ENCODE measurements at places on chromosomes 6 and 20. TPM values are rescaled to one million over a fixed set of nuclear protein-coding genes. Genes with fewer than 3 reads are reported as not detected.

Gene PGM3
- total RNA-seq, result 17.0 TPM

Gene HACE1
- total RNA-seq, result 11.7 TPM

DNA sequence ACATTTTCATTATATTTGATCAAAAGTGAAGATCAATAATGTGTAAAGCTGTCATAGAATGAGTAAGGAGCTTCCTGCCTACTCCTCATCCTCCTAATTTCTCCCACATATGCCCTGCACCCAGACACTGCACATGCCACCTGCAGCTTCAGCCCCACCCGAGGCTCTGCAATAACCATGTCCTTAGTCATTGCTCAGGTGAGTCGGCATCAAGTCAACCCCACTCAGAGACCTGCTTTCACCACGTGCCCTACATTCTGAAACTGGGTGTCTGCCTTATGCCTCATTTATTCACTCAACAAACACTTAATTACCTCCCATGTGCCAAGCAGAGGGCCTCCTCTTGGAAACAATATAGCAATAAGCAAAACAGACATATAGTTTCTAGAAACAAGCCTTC is 15.4 kb upstream of the TNFAIP3 start:
- peak; percentile 62 for DNase-seq

DNA sequence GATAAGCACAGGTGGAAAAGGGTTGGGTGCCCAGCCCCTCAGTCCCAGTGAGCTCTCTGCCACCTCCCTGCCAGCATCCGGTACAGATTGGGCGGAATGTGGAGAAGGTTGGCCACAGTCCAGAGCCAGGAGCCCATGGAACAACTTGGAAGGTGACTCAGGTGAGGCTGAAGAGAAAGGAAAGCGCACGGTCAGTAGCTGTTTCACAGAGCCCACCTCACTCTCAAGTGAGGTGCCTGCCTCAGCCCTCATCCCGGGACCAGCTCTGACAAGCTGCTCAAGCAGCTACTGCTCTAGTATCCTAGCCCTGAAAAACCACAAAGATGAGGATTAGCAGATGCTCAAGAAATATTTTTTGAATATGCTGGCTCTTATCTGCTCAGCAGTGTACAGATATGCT is 1.1 kb upstream of the MMP24OS start:
- DNase-seq, result no peak

DNA sequence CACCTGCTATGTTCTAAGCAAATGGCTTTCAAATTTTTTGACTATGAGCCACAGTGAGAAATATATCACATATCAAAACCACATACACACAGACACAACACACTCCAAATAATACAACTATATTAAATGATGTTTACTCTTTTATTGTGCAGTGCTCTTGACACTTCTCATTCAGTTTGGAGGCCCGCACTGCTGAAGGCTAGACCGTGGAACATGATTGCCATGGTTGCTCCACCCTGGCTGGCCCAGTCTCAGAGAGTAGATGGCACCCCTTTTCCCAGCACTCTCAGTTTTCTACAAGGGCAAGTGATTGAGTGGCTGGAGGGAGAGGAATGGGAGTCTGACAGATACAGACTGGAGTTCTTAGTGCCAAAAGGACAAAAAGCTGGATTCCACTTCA is 86.9 kb downstream of the SH3BGRL2 start:
- DNase-seq, result no peak

GRCh38 chr6:157088841-157089240 is 234.5 kb downstream of the TMEM242 start:
- DNase-seq, result no peak

Gene PDE10A
- not detected for total RNA-seq

Gene SOBP
- total RNA-seq, result 0.25 TPM

Gene PRRC2A
- 304 TPM for total RNA-seq

GRCh38 chr6:126812651-126813050 is 305.8 kb upstream of the RSPO3 start:
- DNase-seq, result no peak

DNA sequence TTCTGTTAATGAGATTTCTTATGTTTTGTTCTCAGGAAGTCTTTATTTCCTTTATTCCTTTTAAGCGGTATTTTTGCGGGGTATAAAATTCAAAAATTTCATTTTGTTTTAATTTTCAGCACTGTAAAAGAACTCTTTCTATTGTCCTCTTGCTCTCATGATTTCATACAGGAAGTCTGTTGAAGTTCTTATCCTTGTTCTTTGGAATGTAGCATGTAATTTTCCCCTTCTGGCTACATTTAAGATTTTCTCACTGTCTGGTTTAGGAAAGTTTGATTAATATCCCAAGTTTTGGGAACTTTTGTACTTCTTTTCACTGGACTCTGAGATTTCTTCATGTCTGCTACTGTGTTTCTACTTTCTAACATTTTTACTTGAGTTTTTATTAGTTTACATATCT is 581.4 kb upstream of the GJE1 start:
- no peak for DNase-seq

DNA sequence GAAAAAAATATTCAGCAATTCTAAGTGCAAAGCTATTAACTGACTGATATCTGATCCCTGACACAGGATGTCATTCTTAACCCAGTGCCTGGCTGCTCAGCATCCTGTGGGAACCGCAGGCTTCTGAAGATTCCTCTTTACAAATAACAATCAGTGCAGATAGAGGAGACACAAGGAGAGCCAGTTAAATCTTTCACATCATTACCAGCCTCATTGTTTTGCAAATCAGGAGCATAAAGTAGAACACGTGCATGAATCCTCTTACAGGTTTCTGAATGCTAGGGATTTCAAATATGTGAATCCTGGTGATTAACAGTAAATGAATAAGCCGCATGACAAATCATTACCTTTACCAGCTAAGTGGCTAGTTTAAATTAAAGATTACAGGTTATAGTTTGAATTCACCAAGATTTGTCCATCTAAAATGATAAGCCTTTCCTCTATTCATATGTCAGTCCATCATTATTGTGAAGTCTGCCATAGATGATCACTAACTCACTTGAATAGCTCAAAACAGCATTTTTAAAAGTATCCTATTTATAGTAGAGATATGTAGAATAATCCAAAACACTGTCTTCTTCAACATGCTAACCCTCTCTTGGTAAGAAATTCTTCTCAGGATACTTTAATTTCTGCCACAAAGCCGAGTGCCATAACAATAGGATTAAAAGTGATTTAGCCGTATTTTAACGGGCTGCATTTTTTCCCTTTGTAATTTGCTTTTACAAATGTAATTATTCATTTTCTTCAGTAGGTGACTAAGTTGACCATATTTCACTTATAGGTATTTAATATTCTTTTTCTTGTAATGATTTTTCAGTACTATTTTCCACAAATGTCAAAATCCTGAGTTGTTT is 367.3 kb upstream of the EPHA7 start:
- DNase-seq, result no peak

DNA sequence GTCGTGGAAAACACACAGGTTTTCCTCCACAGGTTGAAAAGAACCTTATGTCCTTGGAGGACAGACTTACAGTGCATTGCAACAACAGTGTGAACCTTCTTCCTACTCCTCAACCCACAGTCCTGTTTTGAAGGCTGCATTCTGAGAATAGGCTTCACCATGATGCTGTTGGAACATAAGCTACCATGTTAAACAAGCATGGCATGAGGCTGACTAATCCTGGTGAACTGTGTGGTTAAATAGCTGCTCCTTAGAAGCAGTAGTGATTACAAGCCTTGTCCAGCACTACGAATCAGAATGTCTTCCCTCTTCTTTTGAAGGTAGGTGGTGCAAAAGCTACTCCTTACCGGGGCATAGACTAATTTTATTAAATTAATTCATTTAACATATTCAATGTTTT is 368.5 kb upstream of the EPHA7 start:
- no peak for DNase-seq

- no peak for DNase-seq
These were observed 173.2 kb upstream of the SOX4 start for GRCh38 chr6:21420146-21420878.

Gene ATRN
- total RNA-seq, result 5.1 TPM

GRCh38 chr20:50101281-50101680 is 11.7 kb downstream of the UBE2V1 start:
- DNase-seq, result no peak

Gene CCN5
- not detected for total RNA-seq

Gene TREM2
- not detected for total RNA-seq

DNA sequence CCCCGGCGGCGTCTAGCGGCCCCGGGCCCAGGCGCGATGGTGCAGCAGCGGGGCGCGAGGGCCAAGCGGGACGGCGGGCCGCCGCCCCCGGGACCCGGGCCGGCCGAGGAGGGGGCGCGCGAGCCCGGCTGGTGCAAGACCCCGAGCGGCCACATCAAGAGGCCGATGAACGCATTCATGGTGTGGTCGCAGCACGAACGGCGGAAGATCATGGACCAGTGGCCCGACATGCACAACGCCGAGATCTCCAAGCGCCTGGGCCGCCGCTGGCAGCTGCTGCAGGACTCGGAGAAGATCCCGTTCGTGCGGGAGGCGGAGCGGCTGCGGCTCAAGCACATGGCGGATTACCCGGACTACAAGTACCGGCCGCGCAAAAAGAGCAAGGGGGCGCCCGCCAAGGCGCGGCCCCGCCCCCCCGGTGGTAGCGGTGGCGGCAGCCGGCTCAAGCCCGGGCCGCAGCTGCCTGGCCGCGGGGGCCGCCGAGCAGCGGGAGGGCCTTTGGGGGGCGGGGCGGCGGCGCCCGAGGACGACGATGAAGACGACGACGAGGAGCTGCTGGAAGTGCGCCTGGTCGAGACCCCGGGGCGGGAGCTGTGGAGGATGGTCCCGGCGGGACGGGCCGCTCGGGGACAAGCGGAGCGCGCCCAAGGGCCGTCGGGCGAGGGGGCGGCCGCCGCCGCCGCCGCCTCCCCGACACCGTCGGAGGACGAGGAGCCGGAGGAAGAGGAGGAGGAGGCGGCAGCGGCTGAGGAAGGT is 715 bp downstream of the SOX12 start:
- peak; percentile 57 for DNase-seq

DNA sequence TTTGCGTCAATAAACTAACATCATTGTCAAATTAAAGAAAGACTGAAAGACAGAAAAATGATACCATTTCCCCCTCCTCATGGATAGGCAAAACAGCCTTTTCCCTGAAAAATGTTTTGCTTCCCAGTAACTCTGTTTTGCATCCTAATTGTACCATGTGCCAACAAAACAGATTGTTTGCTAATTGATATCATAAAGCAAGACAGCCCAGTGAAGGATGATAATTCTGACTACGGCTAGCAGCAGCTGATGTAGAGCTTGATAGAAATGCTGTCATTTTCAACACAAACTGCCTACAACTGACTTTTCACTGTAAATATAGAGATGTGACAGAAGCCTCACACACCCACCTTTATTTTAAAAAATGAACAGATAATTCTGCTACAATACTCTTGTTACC is 1061.6 kb downstream of the HACE1 start:
- no peak for DNase-seq

Gene DSP
- not detected for total RNA-seq

GRCh38 chr20:45368221-45368980 is 5.4 kb downstream of the SYS1 start:
- DNase-seq, result peak; percentile 66

Gene TNF
- 31.6 TPM for total RNA-seq

- no peak for DNase-seq
These were observed 74.7 kb upstream of the SLC4A11 start for GRCh38 chr20:3313683-3314065.

- DNase-seq, result no peak
These were observed 44.1 kb downstream of the CTNNBL1 start for GRCh38 chr20:37737826-37738420.

DNA sequence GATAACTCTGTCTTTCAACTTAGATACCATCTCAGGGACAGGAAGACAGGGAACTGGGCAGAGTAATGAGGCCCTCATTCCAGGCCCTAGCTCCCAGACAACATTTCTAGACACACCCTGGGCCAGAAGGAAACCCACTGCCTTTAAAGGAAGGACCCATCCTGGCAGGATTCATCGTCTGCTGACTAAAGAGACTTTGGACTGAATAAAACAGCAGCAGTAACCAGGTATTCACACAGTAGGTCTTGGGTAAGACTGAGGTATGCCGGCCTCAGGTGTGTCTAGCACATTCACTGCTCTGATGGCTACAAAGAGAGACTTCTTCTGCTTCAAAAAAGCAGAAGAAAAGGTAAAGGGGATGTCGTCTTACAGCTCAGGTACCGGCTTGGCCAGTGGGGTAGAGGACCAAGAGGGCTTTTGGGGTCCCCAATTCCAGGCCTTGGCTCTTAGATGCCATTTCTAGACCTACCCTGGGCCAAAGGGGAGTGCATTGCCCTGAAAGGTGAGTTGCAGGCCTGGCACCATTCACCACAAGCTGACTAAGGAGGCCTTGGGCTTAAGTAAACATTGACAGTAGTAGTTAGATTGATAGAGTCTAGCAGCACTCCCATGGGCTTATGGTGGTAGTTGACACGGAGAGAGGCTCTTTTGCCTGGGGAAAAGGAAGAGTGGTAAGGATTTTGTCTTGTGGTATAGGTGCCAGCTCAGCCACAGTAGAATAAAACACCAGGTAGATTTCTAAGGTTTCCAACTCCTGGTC is 13.4 kb downstream of the SNX14 start:
- DNase-seq, result no peak

- DNase-seq, result no peak
These were observed 12.3 kb downstream of the MTCH1 start for GRCh38 chr6:36973647-36974046.

Gene C6orf52
- total RNA-seq, result 3.9 TPM

Gene LTB
- total RNA-seq, result 52.3 TPM

DNA sequence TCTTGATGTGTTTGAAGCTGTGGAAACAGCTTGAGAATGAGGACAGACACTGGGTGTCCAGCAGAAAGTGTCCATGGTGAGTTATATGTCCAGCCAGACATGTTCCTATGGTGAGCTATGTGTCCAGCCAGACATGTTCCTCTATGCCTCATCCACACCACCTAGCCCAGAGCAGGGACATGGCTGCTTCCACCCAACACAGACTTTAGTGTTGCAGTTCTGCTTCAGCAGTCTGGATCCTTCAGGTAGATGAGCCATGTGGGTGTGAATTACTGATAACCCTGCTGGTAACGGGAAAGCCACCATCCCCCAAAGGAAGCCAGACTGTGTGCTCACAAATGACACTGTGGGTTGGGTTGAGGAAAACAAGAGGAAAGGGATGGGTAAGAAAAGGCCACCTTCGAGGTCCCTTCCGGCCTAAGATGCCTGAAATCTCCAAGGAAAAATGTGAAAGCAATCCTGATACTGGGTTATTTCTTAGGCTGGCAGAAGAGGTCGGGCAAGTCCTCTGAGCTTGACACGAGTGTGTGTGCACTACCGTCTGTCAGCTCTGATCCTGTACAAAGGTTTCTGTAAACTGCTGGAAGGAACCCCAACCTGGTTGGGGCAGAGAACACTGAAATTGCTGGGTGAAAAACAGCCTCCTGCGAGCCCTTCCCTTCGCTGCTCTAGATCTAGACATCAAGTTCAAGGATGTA is 77.8 kb downstream of the NINL start:
- DNase-seq, result no peak

DNA sequence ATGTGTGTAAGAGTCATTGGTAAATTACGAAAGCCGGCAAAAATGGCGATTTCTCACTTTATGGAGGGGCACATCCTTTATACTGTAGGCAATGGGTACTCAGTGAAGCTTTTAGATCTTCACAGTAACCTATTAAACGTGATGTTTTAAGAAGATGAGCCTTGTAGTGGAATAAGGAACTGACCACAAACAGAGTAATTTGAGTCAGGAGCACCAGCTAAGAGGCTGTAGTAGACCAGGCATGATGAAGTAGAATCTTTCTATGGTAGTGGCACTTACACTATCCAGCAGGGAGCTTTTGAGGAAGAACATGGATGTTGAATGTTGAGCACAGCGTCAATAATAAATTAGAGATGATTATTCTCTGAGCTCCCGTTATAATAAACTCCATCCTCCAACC is 65.9 kb downstream of the HIVEP2 start:
- no peak for DNase-seq

Gene FAM83C
- not detected for total RNA-seq

- no peak for DNase-seq
These were observed 82.1 kb downstream of the SYNJ2 start for GRCh38 chr6:158063736-158064135.

Gene VSTM2L
- total RNA-seq, result not detected
